ENCODE measurements at places on chromosomes 4 and X. TPM values are rescaled to one million over a fixed set of nuclear protein-coding genes. Genes with fewer than 3 reads are reported as not detected.

- no peak for DNase-seq
Observed at GRCh38 chrX:30637874-30638815, 15.1 kb upstream of the GK start.

- DNase-seq: no peak
Observed at GRCh38 chrX:13212191-13212651, 107.6 kb downstream of the ATXN3L start.

- no peak for DNase-seq
Observed at GRCh38 chr4:162117051-162117450, 46.7 kb downstream of the FSTL5 start.

GRCh38 chrX:20221902-20222301 is 44.8 kb downstream of the RPS6KA3 start:
- no peak for DNase-seq

DNA sequence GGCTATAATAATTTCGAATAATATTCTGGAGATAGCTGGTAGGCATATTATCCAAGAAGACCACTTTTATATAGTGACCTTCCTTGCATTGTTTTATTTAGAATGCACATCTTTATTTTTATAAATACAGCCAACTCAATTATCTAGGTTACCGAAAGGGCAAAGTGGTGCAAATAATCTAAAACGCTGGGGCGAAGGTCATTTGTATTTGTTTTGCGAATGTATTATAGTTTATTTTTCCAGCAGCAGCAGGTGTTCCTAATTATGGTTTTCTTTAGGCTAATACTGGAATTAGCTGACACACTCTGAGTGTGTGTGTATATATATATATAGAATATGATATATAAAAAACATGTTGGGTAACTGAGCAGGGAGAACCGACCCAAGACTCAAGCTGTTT is 48.1 kb upstream of the RAP2C start:
- no peak for DNase-seq

- DNase-seq: no peak
Observed at GRCh38 chrX:132718431-132718958, 229.7 kb upstream of the MBNL3 start.

DNA sequence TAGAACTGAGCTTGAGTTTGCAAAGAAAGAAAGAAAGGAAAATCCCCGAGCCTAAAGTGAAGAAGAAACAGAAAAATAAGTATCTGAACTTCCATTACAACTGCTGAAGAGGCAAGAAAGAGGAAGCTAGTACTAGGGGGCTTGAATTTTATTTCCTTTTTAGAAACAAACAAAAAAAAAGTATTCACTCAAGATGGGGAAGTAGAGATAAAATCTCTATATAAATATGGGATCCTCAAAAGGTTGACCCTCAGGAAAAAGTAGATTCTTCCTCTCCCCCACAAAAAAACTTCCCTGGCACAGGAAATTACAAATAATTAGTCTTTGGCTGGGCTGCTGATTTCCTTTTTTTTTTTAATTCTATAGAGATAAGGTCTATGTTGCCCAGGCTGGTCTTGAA is 16.0 kb downstream of the LRBA start:
- no peak for DNase-seq

Gene XG
- not detected for total RNA-seq

Gene RTL3
- not detected for total RNA-seq

Gene SSX2B
- total RNA-seq: not detected

Gene CSAG1
- not detected for total RNA-seq

Gene ARR3
- total RNA-seq: not detected

Gene SPANXD
- total RNA-seq: not detected

Measured in activated T-cell treated with anti-CD3 and anti-CD28 coated beads, Interleukin-2, amount 50 U/mL, for 72 hours (primary cell).